ENCODE measurements at places on chromosomes 2 and 18. TPM values are rescaled to one million over a fixed set of nuclear protein-coding genes. Genes with fewer than 3 reads are reported as not detected.

- no peak for DNase-seq
Measured at GRCh38 chr2:82158150-82158549, 1853.6 kb upstream of the LRRTM1 start.

Gene KHK
- 4.0 TPM for total RNA-seq

- no peak for DNase-seq
Measured at GRCh38 chr2:236083934-236084333, 84.3 kb downstream of the GBX2 start.

DNA sequence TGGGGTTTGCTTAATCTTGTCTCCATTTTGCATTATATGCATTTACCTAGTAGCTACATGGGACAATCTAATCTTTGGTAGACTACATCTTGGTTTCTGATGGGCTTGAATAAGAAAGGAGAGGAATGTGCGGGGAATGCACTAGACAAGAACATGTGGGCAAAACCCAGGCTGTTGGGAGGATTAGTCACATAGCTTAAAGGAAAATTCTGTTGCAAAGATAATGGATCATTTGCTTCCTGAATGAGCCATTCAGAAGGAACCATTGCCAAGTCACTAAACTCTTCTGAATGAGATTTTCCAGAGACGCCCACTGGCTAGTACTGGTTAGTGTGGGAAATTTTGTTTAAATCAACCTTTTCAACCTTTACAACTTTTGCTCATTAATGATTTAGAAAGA, 84.8 kb downstream of the OSBPL6 start:
- DNase-seq: no peak

Gene IL36B
- not detected for total RNA-seq

- DNase-seq: no peak
Measured at GRCh38 chr2:176845718-176846117, 366.9 kb upstream of the HNRNPA3 start.

Gene ALPG
- not detected for total RNA-seq

Gene CD207
- not detected for total RNA-seq

GRCh38 chr2:42233976-42234441, 64.9 kb downstream of the EML4 start:
- DNase-seq: no peak

Gene RAB6C
- 0.25 TPM for total RNA-seq

Gene RAD51AP2
- 0.10 TPM for total RNA-seq

- DNase-seq: no peak
Measured at GRCh38 chr2:9665898-9666297, 35.1 kb upstream of the YWHAQ start.

Gene EN1
- not detected for total RNA-seq

Data from left ventricle myocardium superior (tissue), 1 donor.